ENCODE measurements at places on chromosomes 1 and 21.

DNA sequence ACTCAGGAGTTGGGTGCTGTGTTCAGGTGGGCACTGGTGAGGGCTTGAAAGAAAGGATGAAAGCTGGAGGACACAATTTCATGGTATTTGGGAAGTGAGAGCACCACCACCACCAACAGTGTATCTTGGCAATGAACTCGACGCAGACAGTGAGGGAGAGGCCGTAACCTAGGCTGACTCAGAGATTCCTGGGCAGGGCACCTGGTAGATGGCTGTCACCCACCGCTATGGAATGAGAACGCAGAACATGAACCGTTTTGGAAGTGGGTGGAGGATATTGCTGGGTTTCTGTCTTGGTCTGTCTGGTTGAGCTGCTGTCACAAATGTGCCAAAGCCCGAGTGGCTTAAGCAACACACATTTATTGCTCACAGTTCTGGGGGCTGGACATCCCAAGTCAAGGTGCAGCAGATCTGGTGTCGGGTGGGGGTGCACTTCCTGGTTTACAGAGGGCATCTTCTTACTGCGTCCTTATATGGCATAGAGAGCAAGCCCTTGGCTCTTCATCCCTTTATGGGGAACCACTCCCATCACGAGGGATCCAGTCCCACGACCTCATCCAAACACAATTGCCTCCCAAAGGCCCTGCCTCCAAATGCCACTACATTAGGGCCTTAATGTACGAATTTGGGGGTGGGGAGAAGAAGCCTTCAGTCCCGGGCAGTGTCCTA, 246.3 kb downstream of the SIPA1L2 start:
- no peaks in the 10 kb centered on the region for H3K27me3 ChIP-seq
- H3K36me3 ChIP-seq: no peaks in the 10 kb centered on the region
- H3K27ac ChIP-seq: no peak overlapping the region
- H3K4me3 ChIP-seq: no peak overlapping the region
- no peak for DNase-seq

- H3K27ac ChIP-seq: no peak overlapping the region
- no peaks in the 10 kb centered on the region for H3K27me3 ChIP-seq
- H3K36me3 ChIP-seq: no peaks in the 10 kb centered on the region
- H3K4me1 ChIP-seq: no peaks in the 10 kb centered on the region
- no peak for DNase-seq
Measured at GRCh38 chr1:232853994-232854797, 49.0 kb downstream of the MAP10 start.

DNA sequence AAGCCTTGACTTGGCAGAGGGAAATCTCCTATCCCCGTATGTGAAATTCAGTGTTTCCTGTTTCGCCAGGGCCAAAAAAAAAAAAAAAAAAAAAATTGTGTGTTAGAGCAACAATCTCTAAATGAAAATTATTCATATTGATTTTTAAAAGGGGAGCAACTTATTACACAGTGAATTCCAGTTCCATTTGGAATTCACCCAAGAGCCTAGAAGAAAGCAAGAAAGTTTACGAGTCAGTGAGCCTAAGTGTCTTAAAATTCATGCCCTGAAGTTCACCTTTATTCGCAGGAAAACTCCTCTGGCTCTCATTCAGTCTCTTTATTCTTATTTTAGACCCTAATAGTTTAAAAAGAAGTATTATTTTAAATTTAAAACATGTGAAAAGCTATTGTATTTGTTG, 42.1 kb upstream of the HUNK start:
- DNase-seq: no peak
- no peak overlapping the region for H3K27ac ChIP-seq
- H3K36me3 ChIP-seq: no peaks in the 10 kb centered on the region
- no peaks in the 10 kb centered on the region for H3K4me1 ChIP-seq
- H3K27me3 ChIP-seq: no peaks in the 10 kb centered on the region
- no peak overlapping the region for H3K4me3 ChIP-seq

DNA sequence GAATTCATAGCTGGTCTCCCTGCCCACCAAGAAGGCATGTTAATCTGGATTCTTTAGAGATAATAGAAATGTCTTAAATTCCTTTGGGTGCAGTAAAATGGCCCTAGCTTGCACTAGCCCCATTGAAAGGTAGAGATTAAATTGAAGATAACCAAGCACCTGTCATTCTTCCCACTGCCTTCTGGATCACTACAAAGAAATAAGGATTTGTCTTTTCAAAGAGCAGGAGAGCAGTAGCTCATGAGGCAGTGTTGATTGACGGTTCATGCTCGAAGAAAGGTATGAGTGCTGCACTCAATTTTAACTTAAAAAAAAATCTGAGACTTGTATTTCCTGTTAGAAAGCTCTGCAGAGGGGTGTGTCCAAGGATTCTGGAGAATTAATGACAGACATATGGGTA, 74.9 kb upstream of the F3 start:
- no peak overlapping the region for H3K4me3 ChIP-seq
- no peak for DNase-seq
- H3K4me1 ChIP-seq: no peaks in the 10 kb centered on the region
- H3K27me3 ChIP-seq: no peaks in the 10 kb centered on the region

DNA sequence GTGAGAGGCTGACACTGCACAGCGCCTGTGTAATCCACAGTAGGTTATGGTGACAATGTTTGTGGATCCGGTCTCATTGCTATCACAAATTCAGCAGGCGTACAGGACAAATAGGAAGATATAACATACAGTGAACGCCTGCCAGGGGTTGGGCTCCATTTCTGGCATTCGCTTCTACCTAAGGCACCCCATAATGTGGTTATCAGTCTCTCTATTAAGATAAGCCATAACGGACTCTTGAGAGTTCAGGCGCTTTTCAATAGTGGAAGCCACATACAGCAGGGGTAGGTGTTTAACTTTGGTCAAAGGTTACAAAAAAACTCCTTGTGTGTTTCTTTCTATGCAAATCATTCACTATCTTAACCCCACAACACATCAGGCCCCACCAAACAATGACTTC, 72.8 kb downstream of the SIPA1L2 start:
- H3K27me3 ChIP-seq: no peaks in the 10 kb centered on the region
- no peaks in the 10 kb centered on the region for H3K36me3 ChIP-seq
- H3K4me1 ChIP-seq: peaks cover 7% of the 10 kb centered on the region
- H3K4me3 ChIP-seq: no peak overlapping the region
- no peak for DNase-seq

- no peak overlapping the region for H3K27ac ChIP-seq
- H3K36me3 ChIP-seq: no peaks in the 10 kb centered on the region
- no peaks in the 10 kb centered on the region for H3K4me1 ChIP-seq
- DNase-seq: no peak
- no peaks in the 10 kb centered on the region for H3K27me3 ChIP-seq
Measured at GRCh38 chr1:166193057-166193698, 26.4 kb upstream of the FAM78B start.

Measured in iPS DF 6.9 (cell line).